ENCODE measurements at places on chromosomes 3 and 15.

- H3K36me3 ChIP-seq = peaks cover 10% of the 10 kb centered on the region
- DNase-seq = no peak
- H3K4me1 ChIP-seq = peaks cover 32% of the 10 kb centered on the region
- no peaks in the 10 kb centered on the region for H3K27me3 ChIP-seq
- peak overlapping the region; percentile 8 for H3K27ac ChIP-seq
- H3K4me3 ChIP-seq = no peak overlapping the region
Measured at GRCh38 chr3:134242649-134243617, 7.7 kb downstream of the RYK start.

- no peak for DNase-seq
- H3K36me3 ChIP-seq = no peaks in the 10 kb centered on the region
- peaks cover 4% of the 10 kb centered on the region for H3K27me3 ChIP-seq
- H3K27ac ChIP-seq = no peak overlapping the region
- no peak overlapping the region for H3K4me3 ChIP-seq
Measured at GRCh38 chr3:48225587-48225986, 2.3 kb downstream of the CAMP start.

DNA sequence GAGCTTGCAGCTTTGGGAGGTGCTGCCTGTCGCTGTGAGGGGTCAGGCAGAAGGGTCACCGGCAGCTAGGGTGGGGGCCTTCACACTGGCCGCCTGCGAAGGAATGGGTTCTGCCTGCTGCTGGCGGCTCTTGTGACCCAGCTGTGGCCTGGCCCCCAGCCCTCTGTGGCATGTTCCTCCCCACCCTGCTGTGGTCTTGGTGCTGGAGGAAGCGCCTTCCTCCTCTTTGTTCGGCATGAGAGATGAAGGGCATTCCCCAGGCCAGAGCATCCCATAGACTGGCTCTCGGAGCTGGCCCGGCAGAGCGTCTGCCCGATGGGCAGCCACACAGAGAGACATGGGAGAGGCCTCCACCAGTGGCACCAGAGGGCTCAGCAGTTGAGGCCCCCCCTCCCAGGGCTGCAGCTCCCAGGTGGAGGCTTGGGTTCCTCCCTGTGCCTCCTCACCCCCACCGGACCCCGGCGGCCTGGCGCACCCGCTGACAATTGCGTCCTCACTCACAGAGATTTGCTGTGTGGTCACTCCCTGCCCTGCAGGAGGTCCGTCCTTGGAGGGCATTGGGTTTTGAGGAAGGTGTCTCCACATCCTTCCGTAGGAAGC lies 162.2 kb downstream of the NSMCE3 start:
- no peak overlapping the region for H3K27ac ChIP-seq
- H3K27me3 ChIP-seq = no peaks in the 10 kb centered on the region
- H3K4me1 ChIP-seq = peaks cover under 1% of the 10 kb centered on the region
- H3K36me3 ChIP-seq = no peaks in the 10 kb centered on the region
- DNase-seq = no peak
- H3K4me3 ChIP-seq = no peak overlapping the region

GRCh38 chr3:130748981-130749380 lies 2.4 kb upstream of the PIK3R4 start:
- no peak overlapping the region for H3K4me3 ChIP-seq
- no peak overlapping the region for H3K27ac ChIP-seq
- H3K4me1 ChIP-seq = peaks cover 10% of the 10 kb centered on the region
